ENCODE measurements at places on chromosomes 12 and 14. TPM values are rescaled to one million over a fixed set of nuclear protein-coding genes. Genes with fewer than 3 reads are reported as not detected.

Gene CD69
- total RNA-seq: 0.08 TPM

Gene NEDD1
- total RNA-seq: 26.2 TPM

Gene MED13L
- total RNA-seq: 48.4 TPM

Gene MMP17
- 18.1 TPM for total RNA-seq

Gene ACOT4
- total RNA-seq: 0.88 TPM

Gene SLC17A8
- total RNA-seq: not detected

Gene SMCO2
- not detected for total RNA-seq

Gene INHBC
- not detected for total RNA-seq

Gene G2E3
- 9.8 TPM for total RNA-seq

Gene MLEC
- total RNA-seq: 80.1 TPM

Gene LGALS3
- 341 TPM for total RNA-seq

Gene EML1
- total RNA-seq: 7.8 TPM

Gene CCDC175
- not detected for total RNA-seq

Gene HOXC5
- 0.39 TPM for total RNA-seq

Gene RIN3
- 7.0 TPM for total RNA-seq

Gene SLC6A12
- not detected for total RNA-seq

Gene KRT78
- not detected for total RNA-seq

Gene GARIN6
- total RNA-seq: not detected

Gene MYO1A
- not detected for total RNA-seq

Gene CLEC4C
- not detected for total RNA-seq

Gene HPD
- 0.52 TPM for total RNA-seq

Gene NEUROD4
- not detected for total RNA-seq

Gene GZMB
- not detected for total RNA-seq

Gene BCL11B
- 0.13 TPM for total RNA-seq

Gene CLEC1A
- total RNA-seq: 0.13 TPM

Gene GNB3
- total RNA-seq: 0.39 TPM

Gene OASL
- total RNA-seq: 0.08 TPM

Gene GPATCH2L
- 32.9 TPM for total RNA-seq

Gene UBE2N
- total RNA-seq: 40.3 TPM

Gene KRT7
- total RNA-seq: 5.2 TPM

Gene SINHCAF
- 79.9 TPM for total RNA-seq

Gene FOXN4
- not detected for total RNA-seq

Gene GPRC5D
- total RNA-seq: not detected

Gene PLEKHH1
- 0.26 TPM for total RNA-seq

Gene RNF212B
- total RNA-seq: not detected

Gene MMP19
- 38.4 TPM for total RNA-seq

Gene KERA
- total RNA-seq: not detected

Gene BCDIN3D
- 4.2 TPM for total RNA-seq

Gene PPP1R1A
- not detected for total RNA-seq

Gene TAS2R43
- total RNA-seq: not detected

Gene SOAT2
- not detected for total RNA-seq

Gene ASB2
- total RNA-seq: not detected

Gene DIO2
- total RNA-seq: 1.4 TPM
